IPS DF 19.7 (cell line): ENCODE measurements at places on chromosomes 3 and 15.

GRCh38 chr3:159219231-159219630, 417.4 kb downstream of the MFSD1 start:
- DNase-seq, result no peak

GRCh38 chr15:41020829-41021228, 67.6 kb downstream of the CHAC1 start:
- no peak for DNase-seq

DNA sequence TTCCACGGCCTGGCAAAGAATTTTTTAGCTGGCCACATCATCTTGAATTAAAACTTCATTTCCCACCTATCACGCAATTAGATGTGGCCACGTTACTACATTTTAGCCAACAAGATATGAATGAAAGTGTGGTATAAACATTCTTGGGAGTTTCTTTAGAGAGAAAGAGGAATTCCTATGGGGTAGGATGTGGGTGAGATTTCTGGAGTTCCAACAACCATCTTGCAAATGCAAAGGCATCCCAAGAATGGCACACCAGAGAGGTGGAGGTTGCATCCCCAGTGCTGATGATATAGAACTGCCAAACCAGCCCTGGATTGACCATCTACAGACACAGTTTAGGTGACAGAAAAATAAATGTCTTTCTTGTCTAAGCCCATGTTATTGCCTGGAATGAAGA, 66.3 kb upstream of the AKAP13 start:
- DNase-seq, result no peak

DNA sequence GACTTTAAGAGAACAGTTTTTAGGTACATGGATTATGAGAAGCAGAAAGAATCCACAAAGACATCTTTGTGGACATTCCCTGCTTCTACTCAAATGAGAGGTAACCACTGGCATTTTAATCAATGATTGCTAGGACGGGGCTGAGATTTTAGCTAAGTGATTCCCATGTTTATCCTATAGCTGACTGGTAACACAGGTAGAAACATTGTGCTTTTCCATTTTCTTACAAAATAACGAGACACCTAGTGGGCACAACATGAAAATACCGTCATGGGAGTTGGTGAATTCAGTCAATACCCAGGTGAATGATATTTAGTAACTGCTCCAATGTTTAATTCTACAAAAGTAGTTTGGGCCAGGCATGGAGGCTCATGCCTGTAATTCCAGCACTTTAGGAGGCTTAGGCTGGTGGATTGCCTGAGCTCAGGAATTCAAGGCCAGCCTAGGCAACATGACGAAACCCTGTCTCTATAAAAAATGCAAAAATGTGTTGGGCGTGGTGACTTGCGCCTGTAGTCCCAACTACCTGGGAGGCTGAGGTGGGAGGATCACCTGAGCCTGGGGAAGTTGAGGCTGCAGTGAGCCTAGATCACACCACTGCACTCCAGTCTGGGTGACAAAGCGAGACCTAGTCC, 37.2 kb upstream of the DENND4A start:
- no peak for DNase-seq

- DNase-seq, result no peak
Observed at GRCh38 chr3:62135741-62136140, 237.6 kb downstream of the FEZF2 start.

DNA sequence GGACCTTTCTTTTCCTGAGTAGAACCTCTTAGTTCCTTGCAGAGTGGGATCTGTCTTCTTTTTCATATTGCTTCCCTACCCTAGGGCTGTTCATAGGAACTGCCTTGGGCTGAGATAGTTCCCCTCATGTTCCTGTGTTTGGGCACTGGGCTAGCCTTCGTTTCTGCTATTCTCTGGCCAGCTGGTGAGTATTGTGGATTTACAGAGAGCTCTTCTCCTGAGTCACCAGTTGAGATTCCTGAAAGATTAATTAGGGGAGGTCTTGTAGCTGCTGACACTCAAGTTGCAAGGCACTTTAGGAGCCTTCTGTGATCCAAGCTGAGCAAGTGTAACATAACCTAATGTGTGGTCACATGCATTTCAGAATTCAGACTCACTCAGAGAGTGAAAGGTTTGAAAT, 30.7 kb downstream of the CHD2 start:
- no peak for DNase-seq

DNA sequence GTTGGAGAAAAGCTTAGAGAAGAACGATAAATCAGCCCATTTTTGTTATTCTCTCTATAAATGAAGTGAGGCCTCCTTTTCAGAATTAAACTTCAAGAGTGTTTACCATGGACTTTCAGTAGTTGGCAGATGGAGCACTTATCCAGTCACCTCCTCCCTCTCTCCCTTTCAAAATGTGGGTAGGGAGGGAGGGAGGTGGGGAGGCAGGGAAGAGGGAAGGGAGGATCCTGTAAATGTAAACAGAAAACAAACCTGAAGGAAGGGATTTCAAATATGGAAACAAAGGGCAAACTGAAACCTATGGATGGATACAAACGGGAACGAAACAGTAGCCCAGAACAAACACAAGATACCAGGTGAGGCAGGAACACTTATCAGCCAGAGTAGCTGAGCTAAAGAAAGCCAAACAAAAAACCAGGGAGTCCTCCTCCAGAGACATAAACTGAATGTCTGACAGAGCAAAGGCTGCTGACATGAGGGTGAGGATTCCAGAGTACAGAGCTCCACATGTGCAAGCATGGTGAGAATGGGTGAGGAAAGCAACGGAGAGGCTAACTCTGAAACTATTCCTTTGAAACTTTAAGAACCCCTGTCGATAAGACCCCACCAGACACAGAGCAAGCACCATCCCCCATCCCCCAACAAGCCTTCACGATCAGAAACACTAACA, 41.0 kb upstream of the GP5 start:
- DNase-seq, result no peak

DNA sequence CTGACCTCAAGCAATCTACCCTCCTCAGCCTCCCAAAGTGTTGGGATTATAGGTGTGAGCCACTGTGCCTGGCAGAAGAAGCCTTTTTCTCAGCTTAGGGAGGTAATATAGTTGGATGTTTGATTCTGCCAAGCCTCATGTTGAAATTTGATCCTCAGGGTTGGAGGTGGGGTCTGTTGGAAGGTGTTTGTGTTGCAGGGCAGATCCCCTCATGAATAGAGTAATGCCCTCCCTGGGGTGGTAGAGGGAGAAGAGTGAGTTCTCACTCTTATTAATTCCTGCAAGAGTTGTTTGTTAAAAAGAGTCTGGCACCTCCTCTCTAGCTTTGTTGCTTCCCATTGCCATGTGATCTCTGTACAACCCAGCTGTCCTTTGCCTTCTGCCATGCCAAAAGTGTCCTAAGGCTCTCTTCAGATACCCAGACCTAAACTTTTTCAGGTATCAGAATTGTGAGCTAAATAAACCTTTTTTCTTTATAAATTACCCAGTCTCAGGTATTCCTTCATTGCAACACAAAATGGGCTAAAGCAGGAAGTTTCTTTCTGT, 16.4 kb downstream of the NECTIN3 start:
- DNase-seq, result no peak

- no peak for DNase-seq
Observed at GRCh38 chr15:66008940-66009562, 139.8 kb downstream of the RAB11A start.

DNA sequence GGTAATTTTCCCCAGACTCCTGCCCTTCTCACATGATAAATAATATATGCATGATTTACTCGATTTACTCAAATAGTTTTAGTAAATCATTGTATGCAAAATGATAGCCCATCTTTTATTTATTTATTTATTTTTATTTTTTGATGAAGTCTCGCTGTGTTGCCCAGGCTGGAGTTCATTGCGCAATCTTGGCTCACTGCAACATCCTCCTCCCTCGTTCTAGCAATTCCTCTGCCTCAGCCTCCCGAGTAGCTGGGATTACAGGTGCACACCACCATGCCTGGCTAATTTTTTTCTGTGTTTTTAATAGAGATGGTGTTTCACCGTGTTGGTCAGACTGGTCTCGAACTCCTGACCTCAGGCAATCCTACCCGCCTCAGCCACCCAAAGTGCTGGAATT, 343.8 kb upstream of the PLSCR5 start:
- DNase-seq, result no peak

GRCh38 chr3:58584690-58585004, 7.5 kb upstream of the FAM107A start:
- DNase-seq, result no peak

DNA sequence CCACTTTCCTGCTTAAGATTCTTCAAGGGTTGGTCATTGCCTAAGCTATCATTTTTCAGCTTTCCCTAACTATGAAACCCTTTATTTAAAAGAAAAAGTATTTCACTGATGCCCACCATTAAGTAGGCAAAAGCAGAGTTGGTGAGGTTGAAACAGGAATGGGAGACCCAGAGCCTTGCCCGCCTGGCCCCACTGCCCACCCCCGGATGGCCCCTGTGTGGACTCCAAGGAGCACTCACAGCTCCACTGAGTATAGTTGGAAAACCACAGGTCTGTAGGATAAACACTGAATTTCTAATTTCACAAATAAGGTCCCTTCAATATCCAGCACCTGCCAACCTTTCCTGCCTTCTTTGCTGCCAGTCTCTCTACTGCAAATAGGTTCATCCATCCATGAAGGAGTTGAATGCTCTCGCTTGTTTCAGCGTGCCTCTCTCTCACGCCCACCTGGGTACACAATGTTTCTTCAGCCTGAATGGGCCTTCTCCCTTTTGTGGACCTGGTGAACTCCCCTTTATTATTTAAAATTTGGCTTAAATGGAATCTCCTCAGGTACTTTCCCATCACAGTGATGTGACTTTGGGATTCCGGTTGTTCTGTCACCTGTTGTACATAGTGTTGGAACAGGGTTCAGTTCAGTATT, 8.7 kb upstream of the ACAP2 start:
- no peak for DNase-seq

DNA sequence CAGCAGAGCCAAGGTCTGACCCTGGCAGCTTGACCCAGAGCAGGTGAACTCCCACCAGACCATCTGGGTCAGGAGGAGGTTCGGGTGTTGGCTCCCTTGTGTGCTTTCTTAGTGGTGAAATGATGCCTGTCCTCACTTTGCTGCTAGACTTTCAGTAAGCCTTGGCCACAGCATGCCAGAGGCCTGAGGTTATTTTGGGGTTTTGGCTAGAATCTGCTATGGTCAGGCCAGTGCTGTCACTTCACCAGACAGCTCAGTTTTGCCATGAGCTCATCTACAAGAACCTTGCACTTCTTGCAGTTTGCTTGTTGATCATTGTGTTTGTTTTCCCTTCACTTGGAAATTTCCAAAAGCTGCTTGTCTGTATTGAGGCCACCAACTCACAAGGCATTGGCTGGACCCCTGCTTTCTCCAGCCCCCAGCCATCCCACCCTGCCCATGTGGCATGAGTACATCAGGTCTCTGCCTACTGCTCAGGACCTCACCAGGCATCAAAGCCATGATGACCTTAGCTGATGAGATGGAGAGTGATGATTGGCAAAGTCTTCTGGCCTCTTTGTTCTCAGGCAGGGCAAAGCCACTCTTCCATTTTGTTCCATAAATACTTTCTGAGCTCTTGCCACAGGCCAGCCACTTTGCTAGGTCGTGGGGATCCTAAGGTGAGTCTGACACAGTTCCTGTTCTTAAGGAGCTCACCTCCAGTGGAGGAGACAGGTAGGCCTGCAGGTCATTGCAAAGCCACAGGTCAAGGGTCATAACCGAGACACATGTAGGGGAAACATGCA, 122.6 kb downstream of the ARNT2 start:
- DNase-seq, result no peak

GRCh38 chr3:40278791-40279190, 30.7 kb upstream of the EIF1B start:
- no peak for DNase-seq

GRCh38 chr3:167830007-167830406, 94.5 kb downstream of the SERPINI1 start:
- no peak for DNase-seq

DNA sequence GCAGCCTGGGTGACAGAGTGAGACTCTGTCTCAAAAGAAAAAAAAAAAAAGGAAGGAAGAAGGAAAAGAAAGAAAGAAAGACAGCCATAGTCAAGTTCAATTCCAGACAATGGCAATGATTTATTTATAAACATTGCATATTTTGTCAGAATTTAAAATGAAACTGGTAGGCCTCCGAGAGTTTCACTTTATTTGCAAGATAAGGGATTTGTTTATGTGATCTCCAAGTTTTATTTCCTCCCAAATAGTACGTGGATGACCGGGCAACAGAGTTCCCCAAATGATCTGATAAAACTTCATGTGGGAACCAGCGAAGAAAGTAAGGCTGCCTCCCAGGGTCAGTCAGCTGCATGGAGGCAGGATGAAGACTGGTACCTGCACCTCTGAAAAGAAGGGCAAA, 28.6 kb upstream of the MOBP start:
- DNase-seq, result no peak

DNA sequence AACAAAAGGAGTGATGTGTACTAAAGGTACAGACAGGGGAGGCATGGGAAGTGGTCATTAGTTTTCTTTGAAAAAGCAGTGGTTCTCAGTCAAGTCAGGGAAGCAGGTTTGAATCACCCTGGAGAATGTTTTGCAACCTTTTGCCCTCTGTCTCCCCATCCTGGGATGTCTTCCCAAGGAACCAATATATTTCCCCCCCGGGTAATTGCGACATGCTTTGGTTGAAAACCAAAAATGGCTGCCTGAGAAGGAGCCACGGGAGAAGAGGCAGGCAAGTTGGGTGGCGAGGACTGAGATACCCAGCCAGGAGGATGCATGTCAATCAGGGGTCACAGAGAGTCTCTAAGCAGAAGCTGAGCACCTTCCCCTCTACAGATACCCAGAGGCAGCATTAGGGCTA, 20.2 kb upstream of the PPP1R2 start:
- DNase-seq, result no peak

- DNase-seq, result no peak
Observed at GRCh38 chr3:128273841-128274573, 120.7 kb downstream of the EEFSEC start.

GRCh38 chr3:176570992-176571391, 626.3 kb downstream of the TBL1XR1 start:
- no peak for DNase-seq

- DNase-seq, result no peak
Observed at GRCh38 chr3:188944108-188944507, 227.7 kb upstream of the TPRG1 start.

GRCh38 chr15:34223904-34224596, 766 bp upstream of the EMC4 start:
- no peak for DNase-seq

DNA sequence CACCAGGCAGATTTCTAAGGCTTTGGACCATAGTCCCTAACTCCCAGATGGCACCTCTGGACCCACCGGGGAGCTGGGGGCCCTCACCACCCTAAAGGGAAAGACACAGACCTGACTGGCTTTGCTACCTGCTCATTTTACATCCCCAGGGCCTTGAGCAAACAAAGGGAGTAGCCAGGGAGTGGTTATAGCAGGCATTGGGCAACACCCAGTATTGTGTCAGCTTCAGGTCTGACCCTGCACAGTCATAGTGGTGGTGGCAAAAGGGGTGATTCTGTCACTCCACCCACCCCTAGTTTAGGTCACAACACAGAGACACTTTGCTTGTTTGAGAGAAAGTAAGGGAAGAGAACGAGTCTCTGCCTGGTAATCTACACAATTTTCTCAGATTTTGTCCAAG, 352.5 kb downstream of the DIPK2A start:
- no peak for DNase-seq
